ENCODE measurements at places on chromosomes 3 and 15.

- no peak for DNase-seq
Measured at GRCh38 chr15:33026614-33027013, 167.9 kb downstream of the FMN1 start.

GRCh38 chr3:146313746-146314111 is 62.8 kb upstream of the PLSCR4 start:
- DNase-seq, result no peak

GRCh38 chr3:27590437-27591298 is 106.5 kb upstream of the SLC4A7 start:
- DNase-seq, result peak; percentile 69

DNA sequence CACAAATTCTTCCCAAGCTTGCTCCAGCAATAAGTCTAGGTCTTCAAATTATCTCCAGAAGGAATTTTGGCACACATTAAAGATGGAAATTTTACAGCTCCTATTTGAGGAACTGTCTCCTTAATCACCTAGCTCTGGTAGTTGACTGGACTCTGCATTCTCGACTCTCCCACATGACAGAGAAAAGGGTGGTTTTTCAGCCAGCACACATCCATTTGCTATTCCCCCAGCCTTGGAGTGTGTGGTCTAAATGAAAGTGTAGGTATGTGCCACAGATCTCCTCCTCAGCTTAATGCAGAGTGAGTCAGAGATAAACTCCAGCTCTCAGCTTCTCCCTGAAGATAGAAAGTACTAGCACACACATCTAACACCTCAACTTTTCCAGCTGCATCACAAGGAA is 62.2 kb upstream of the ALCAM start:
- no peak for DNase-seq

- DNase-seq, result no peak
Measured at GRCh38 chr15:93200081-93200836, 111.2 kb upstream of the RGMA start.

- DNase-seq, result peak; percentile 79
Measured at GRCh38 chr3:44235604-44236484, 5.8 kb upstream of the TOPAZ1 start.

GRCh38 chr3:78872195-78872594 is 895.6 kb downstream of the ROBO1 start:
- DNase-seq, result no peak

DNA sequence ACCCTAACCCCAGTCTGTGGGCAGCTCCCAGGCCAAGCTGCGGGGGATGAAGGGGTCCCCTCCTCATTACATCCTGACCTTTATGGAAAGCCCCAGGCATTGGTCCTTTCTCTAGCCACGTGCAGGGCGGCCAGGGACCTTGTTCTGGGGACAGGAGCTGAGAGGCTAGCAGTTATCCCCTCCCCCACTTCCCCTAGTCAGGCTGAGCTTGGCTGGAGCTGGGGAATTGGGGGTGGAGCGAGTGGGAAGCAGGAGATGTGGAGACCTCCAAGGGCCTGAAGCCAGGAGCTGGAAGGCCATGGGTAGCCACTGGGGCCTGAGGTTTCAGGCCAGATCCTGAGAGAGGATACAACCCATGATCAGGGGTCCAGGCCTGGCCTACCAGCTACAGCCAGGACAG is 45.8 kb downstream of the DNAH1 start:
- DNase-seq, result no peak

DNA sequence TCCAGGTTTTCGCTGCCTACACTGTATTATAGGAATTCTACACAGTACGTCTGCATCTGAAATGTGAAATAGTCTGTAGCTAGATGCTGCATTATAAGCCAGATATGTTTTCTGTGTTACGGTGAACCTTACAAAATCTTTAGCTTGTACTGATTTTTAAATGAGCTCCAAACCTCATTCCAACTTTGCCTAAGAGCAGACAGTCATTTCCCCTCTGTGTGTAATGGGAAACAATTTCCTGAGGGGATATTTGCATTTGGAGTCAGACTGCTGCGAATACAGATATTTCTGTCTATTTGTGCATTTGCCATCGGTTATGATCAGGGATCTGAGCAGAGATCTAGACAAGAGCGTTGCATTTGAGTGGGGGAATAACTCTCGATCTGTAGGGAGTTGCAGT is 37.5 kb downstream of the ARNT2 start:
- no peak for DNase-seq

GRCh38 chr3:151579571-151580270 is 118.9 kb upstream of the IGSF10 start:
- DNase-seq, result no peak

DNA sequence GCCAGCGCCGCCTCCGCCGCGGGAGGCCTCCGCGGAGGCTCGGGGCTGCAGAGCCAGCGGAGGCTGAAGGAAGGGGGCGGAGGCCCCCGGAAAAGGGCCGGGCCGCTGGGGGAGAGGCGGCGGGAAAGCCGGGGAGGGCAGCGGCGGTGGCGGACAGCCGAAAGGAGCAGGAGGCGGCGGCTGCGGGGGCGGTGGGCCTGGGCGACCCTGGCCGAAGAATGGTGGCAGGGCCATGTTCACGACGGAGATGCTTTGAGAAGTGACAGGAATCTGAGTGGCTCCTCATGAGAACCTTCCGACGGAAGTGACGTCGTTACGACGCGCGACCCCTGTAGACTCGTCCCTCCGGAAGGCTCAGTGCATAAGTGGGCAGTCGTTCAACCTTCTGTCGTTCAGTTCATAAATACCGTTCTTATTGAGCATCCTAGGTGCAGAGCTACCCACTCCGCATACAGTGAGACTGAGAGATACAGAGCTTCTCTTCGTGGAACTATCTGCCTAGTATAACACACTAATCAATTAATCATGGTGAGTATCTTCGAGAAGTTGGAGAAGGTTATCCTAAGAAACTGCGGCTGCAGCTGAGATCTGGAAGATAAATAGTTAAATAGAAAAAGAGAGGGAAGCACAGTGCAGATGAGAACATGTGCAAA is at the start of gene PDCD7:
PDCD7 (minus strand) TSS at position 261 of the 653 bp plus-strand sequence; CDS start at position 234, 27 bp downstream.
- DNase-seq, result peak; percentile 85

GRCh38 chr3:194129581-194130133 is 6.3 kb upstream of the HES1 start:
- no peak for DNase-seq

GRCh38 chr3:35931867-35932266 is 292.5 kb downstream of the ARPP21 start:
- DNase-seq, result no peak

- DNase-seq, result no peak
Measured at GRCh38 chr3:119437691-119438258, 25.6 kb downstream of the TMEM39A start.

DNA sequence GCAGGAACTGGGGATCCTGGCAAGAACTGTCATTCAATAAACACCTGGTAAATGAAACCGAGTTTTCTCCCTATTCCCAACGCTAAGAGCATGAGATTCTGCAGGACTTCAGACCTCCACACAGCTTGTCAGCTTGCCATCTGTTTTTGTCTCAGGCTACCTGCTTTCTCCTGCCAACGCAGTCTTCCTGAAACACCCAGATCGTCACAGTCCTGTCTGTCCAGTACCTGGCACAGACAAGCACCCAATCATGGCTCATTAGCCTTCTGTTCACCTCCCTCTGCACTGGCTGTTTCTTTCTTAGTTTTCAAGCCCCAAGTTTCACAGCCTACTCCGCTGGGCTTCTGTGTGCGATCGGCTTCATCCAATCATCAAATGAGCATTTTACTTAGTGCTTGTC is 5.0 kb downstream of the SLC12A8 start:
- DNase-seq, result no peak

DNA sequence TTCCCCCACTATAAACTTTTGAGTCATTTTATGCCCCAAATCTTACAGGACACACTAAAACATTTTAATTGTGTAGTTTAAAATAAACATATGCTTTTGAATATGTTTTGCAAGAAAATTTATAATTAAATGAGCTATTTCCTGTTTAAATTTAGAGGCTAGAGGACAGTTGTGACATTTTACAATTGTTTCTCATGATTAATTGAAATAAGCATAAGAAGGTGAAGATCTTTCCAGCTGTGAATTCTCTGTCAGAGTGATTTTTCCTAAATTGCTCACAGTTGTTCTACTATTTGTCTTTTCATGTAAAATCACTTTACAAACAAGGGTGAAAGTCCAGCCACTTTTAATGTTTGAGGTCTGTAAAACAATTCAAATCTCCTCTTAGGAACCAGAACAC is 892.3 kb downstream of the CADM2 start:
- DNase-seq, result no peak

GRCh38 chr3:108448593-108448992 is 61.8 kb downstream of the MYH15 start:
- no peak for DNase-seq

- DNase-seq, result peak; percentile 61
Measured at GRCh38 chr3:52118156-52118875, 35.9 kb downstream of the POC1A start.

DNA sequence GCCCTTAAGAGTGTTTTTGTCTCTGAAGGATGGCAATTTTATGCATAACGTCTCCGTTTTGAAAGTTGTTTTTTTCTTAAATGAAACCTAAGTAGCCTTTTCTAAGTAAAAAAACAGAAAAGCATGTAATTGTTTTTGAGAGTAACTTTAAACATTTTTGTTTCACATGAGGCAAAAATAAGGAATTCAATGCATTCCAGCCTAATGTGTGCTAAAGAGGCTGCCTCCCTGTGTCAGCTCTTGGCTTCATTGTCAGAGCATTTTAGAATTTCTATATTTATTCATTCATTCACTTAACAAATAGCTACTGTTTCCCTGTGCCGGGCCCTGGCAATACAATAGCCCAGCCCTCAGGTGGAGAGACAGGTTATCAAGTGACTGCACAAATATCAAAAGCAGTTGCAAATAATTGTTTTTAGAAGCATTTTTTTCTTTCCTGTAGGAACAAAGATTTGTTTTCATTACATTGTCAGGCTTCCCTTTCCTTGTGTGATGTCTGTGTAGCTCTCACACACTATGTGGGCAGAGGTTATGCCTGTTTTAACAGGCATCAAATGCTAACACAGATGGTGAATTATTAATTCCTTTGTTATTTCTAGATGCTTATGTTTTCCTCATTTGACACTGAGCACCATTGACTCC is 81.9 kb downstream of the CCK start:
- no peak for DNase-seq

DNA sequence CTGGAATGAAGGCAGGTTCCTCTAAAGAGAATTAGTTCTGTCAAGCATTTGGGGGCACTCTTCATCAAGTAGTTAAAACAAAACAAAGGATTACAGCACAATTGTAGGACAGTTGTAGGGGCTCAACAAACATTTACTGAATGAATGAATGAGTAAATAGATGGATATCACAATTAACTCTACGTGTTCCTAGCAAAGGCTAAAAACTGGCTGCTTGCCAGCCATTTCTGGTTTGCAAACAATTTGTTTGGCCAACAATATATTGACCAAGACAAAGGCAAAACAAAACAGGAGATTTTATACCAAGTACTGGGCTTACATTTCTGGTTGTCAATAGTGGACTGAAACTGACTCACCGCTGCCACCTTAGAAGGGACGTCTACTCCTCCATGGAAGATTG is 116.8 kb downstream of the ZNF280D start:
- no peak for DNase-seq

DNA sequence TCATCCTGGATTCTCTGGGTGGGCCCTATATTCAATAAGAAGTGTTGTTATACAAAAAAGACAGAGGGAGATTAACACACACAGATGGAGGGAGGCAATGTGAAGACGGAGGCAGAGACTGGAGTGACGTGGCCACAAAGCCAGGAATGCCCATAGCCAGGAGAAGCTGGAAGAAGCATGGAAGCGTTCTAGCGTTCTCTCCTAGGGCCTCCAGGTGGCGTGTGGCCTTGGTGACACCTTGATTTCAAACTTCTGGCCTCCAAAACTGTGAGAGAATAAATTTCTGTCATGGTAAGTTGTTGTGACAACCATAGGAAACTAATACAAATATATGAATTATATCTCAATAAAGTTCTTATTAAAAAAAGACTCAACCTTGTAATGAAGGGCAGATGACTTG is 21.3 kb downstream of the THBS1 start:
- DNase-seq, result no peak

DNA sequence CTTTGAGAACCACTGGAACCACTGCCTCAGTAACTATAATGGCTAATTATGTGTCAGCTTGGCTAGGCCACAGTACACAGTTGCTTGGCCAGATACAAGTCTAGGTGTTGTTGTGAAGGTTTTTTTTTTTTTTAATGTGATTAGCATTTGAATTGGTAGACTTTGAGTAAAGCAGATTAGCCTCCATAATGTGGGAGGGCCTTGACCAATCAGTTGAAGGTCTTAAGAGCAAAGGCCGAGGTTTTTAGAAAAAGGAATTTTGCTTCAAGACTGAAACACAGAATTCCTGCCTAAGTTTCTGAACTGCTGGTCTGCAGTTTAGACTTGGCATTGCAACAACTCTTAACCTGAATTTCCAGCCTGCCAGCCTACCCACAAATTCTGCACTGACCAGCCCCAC is 451.6 kb upstream of the AZI2 start:
- DNase-seq, result no peak

- DNase-seq, result peak; percentile 11
Measured at GRCh38 chr15:63870043-63870394, 36.3 kb upstream of the HERC1 start.

GRCh38 chr3:42492508-42493080 is 9.8 kb upstream of the VIPR1 start:
- DNase-seq, result no peak

DNA sequence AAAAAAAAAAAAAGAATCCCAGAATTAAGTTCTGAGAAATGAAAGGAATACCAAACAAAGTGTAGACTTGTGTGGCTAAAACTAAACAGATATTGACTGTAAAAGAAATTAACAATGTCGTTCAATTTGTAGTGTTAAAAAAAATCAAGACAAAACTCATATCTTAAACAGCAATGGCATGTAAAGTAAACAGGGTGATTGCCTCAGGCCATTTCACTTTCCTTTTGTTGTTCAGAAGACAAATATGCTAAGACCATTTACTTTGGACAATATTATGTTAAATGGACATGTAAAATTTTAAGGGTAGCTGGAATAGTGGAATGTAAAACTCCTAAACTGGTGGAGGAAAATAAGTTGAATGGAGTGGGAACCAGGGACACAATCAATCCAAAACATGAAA is 139.1 kb downstream of the RTP4 start:
- no peak for DNase-seq

GRCh38 chr3:124784686-124785382 is 54.6 kb downstream of the UMPS start:
- no peak for DNase-seq

- DNase-seq, result no peak
Measured at GRCh38 chr3:62101488-62101887, 271.9 kb downstream of the FEZF2 start.

GRCh38 chr3:21624524-21624923 is 126.5 kb downstream of the ZNF385D start:
- no peak for DNase-seq

DNA sequence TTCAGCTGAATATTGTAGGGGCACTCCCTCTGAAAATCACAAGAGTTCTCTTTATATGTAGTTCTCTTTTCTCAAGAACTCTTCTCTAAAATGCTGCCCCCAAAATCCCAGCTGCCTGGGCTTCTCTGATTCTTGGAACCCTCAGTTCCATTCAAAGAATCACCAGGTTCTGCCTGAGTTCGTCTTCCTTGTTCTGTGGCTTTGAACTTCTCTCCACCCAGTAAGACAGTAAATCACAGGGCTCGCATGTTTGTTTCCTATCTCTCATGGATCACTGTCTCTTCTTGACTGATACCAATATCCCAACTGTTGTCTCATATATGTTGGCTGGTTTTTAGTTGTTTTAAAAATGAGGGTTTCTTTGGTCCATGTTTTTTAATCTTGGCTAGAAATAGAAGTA is 359.5 kb upstream of the CBLB start:
- DNase-seq, result no peak

Data from COLO829 (cell line).